ENCODE measurements at places on chromosomes 1 and 21. TPM values are rescaled to one million over a fixed set of nuclear protein-coding genes. Genes with fewer than 3 reads are reported as not detected.

DNA sequence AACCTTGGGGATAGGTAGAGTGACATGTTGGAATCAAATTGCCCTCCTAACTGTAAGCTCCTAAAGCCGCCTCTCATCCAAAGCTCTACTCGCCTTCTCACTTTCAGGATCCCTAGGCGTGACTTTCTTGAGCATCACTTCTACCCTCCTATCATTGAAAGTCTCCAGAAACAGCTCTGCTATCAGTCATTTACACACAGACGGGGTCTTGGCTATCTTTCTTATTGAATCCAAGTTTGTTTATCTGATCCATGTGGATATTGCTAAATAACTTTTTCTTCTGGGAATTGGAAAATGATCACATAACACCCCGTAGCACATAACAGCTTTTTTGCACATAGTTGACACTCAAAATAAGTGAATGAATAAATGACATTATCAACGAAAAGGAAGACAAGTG lies 216.4 kb upstream of the KIAA0040 start:
- DNase-seq = no peak

GRCh38 chr1:68287241-68287640 lies 54.9 kb upstream of the WLS start:
- DNase-seq = no peak

Gene GLIS1
- total RNA-seq = not detected

Gene FNBP1L
- 63.5 TPM for total RNA-seq

Gene GJA4
- total RNA-seq = 22.3 TPM
